Foreskin keratinocyte (primary cell): ENCODE measurements at places on chromosomes 1 and 21. TPM values are rescaled to one million over a fixed set of nuclear protein-coding genes. Genes with fewer than 3 reads are reported as not detected.

DNA sequence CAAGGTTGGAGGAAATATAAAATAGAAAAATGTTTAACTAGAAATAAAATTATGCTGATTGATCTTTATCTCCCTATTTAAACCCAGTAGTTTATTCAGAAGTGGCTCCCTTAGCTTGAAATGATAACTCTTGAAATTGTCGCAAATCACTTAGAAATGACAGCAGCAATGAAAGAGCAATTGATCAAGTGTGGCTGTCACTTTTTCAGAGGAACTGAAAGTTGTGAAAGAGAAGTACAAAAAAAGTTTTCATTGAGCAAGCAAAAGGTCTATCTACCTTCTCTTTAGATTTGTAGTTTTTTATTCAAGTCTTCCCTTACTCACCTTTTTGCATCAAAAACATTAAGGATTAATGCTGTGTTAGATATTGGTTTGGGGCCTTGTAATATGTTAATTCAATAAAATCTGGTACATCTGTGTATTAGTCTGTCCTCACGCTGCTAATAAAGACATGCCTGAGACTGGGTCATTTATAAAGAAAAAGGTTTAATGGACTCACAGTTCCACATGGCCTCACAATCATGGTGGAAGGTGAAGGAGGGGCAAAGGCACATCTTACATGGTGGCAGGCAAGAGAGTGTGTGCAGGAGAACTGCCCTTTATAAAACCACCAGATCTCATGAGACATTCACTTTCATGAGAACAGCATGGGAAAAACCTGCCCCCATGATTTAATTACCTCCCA is 48.3 kb downstream of the LRRC8C start:
- no peak for DNase-seq

Gene FPGT
- 12.9 and 16.0 TPM in 2 replicates for total RNA-seq

Gene MNDA
- not detected in 2 replicates for total RNA-seq

- DNase-seq, result no peak
These were observed 156.0 kb downstream of the TOMM20 start for GRCh38 chr1:234972411-234973191.

GRCh38 chr1:10108134-10108663 is 75.4 kb downstream of the UBE4B start:
- peak; percentile 84 for DNase-seq

GRCh38 chr1:230549625-230550024 is 92.7 kb upstream of the COG2 start:
- no peak for DNase-seq

DNA sequence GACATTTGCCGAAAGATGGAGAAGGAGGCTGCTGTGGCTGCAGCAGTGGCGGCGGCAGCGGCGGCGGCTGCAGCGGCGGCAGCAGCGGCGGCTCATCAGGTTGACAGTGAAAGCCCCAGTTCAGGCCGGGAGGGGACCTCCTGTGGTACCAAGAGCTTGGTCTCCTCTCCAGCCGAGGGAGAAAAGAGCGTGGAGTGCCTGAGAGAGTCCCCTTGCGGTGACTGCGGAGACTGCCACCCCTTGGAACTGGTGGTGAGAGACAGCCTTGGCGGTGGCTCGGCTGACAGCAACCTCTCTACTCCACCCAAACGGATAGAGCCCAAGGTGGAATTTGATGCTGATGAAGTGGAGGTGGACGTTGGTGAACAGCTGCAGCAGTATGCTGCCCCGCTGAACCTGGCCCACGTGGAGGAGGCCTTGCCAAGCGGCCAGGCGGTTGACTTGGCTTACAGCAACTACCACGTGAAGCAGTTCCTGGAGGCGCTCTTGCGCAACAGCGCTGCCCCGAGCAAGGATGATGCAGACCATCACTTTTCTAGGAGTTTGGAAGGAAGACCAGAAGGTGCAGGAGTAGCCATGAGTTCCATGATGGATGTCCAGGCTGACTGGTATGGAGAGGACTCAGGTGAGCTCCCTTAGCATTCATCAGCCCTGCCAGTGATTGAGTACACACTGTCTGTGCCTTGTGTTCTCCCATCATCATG is 6.3 kb downstream of the ZBTB8B start:
- DNase-seq, result no peak

GRCh38 chr1:248618878-248619277 is 16.0 kb downstream of the OR2T11 start:
- DNase-seq, result peak; percentile 2

GRCh38 chr1:214637722-214638458 is 34.9 kb downstream of the CENPF start:
- peak; percentile 40 for DNase-seq

GRCh38 chr1:64568171-64568450 is 98.2 kb downstream of the CACHD1 start:
- DNase-seq, result no peak

Gene ADAMTS1
- 69.7 and 71.7 TPM in 2 replicates for total RNA-seq

Gene SELENBP1
- 1.6 and 2.6 TPM in 2 replicates for total RNA-seq

- no peak for DNase-seq
These were observed 95.5 kb downstream of the DMRTB1 start for GRCh38 chr1:53554592-53555305.

Gene DCDC2B
- total RNA-seq, result not detected in 2 replicates

Gene ASAP3
- total RNA-seq, result 8.8 and 10.6 TPM in 2 replicates

DNA sequence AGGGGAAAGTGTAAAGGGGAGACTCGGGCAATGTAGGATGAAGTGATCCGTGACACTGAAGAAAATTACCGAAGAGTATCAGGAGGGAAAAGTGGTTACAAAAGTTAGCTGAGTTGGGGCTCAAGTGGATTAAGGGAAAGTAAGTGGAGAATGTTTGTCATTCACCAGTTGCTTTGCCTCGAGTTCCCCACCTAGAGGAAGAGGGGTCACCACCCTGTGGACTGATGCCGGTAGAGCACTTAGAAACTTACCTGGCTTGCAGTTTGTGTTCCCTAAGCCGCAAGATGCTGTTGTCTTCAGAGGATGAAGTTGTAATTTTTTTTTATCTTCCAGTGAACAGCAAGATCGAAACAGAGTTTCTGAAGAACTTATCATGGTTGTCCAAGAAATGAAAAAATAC is 1.0 kb downstream of the PER3 start:
- DNase-seq, result no peak

GRCh38 chr1:234683861-234684632 is 74.1 kb upstream of the IRF2BP2 start:
- peak; percentile 66 for DNase-seq

- no peak for DNase-seq
These were observed 60.3 kb downstream of the SLX9 start for GRCh38 chr21:44999972-45000636.

Gene TDRD5
- total RNA-seq, result not detected in 2 replicates

GRCh38 chr1:53891678-53892077 is 2.1 kb upstream of the YIPF1 start:
- no peak for DNase-seq

GRCh38 chr1:94651076-94651475 is 109.5 kb upstream of the F3 start:
- DNase-seq, result no peak

DNA sequence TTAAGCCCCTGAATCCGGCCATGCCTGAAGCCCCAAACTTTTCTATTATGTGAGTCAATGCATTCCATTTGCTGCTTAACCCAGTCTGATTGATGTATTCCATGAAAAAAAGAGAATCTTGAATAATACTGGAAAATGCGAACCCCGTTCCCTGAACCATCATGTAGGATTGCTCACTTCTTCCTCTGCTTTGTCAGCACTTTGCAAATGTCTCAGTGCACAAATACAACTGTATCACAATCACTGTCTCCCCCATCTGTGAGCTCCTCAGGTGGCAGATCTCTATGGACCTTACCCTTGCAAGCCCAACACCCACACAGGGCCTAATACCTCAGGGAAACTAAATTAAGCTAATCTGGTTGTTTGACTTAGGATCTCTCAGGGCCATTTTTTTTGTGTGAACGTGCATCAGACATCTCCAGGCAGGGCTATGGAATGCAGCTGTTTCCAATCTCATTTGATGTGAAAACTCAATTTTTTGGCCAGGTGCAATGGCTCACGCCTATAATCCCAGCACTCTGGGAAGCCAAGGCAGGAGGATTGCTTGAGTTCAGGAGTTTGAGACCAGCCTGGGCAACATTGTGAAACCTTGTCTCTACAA is 2.1 kb upstream of the RCAN3 start:
- DNase-seq, result no peak

GRCh38 chr1:114695430-114696058 is at the start of gene AMPD1:
Gene AMPD1 (minus strand): TSS chr1:114695546. CDS start chr1:114695471, 75 bp downstream.
- no peak for DNase-seq

Gene LENEP
- total RNA-seq, result not detected in 2 replicates

GRCh38 chr21:26847921-26848320 is 2.7 kb upstream of the ADAMTS1 start:
- no peak for DNase-seq

Gene KISS1
- total RNA-seq, result not detected in 2 replicates

Gene DTL
- 28.3 and 29.5 TPM in 2 replicates for total RNA-seq

Gene FCGR3A
- not detected in 2 replicates for total RNA-seq

DNA sequence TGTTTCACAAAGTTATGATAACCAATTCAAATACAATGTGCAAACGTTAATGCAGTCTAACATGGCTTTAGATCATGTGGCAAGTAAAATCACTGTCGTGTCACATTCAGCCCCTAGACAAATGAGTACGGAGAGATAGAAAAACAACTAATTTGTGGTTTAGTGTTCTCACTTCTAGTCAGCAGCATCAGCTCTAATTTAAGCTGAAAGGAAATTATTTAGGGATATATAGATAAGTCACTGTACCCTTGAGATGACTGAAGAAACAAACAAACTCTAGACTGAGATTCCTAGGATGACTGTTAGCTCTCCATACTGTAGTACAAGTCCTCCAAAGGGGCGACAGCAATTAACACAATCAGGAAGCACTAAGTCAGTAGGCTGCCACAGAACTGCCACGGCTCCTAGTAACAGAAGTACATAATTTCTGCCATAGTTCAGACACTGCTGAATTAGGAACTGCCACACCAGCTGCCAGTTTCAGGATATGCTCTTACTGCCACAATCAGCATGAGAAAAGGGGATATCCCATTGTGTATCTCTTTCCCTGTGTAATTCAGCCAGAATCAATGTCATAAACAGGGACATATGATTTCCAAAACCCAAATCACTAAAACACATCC is 150.4 kb upstream of the NEGR1 start:
- DNase-seq, result no peak

DNA sequence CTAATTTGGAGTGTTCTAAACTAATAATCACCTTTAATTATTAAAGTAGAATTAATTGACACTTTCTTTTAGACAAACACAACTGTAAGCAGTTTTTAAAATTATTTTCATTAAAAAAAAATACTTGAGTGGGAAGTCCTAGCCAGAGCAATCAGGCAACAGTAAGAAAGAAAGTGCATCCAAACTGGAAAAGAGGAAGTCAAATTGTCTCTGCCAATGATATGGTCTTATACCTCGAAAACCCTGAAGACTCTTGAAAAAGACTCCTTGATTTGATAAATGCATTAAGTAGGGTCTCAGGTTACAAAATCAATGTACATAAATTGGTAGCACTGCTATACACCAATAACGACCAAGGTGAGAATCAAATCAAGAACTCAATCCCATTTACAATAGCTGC is 83.0 kb upstream of the GADD45A start:
- no peak for DNase-seq

Gene RNF223
- total RNA-seq, result 0.07 TPM in 2 replicates

- no peak for DNase-seq
These were observed 37.1 kb downstream of the SNX7 start for GRCh38 chr1:98698625-98699024.

- DNase-seq, result no peak
These were observed 1034.1 kb upstream of the PRMT6 start for GRCh38 chr1:106022312-106022902.

- DNase-seq, result no peak
These were observed 3.6 kb downstream of the AJAP1 start for GRCh38 chr1:4657960-4658541.

DNA sequence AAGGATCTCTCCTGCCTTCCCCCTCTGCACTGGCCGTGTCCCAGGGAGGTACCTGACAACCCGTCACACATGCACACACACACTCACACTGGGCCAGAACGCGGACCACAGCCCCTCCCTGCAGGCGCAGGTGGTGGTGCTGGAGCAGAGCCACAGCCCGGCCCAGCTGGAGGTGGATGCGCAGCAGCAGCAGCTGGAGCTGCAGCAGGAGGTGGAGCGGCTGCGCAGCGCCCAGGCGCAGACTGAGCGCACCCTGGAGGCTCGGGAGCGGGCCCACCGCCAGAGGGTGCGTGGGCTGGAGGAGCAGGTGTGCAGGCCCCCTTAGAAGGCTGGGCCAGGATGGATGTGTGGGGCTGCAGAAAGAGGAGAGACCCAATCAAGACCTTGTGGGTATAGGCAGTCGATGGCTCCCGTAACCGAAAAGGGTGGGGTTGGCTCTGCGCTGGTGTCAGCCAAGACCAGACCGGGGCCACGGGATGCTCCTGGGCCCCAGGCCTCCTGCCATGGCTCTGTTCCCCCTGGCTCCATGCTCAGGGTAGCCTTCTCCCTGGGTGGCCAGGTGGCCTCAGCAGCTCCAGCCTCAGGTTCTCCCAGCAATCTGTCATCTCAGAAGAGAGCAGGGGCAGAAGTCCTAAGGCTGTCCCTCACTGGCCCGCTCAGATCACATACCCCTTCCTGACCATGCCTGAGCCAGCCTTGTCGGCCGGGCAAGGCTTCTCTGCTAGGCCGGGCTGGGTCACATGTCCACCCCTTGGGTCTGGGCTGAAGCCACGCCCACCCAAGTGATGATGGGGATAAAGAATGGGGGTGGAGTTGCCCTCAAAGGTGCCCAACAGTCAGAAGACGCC is 8.9 kb downstream of the MFAP2 start:
- no peak for DNase-seq

- DNase-seq, result no peak
These were observed 19.7 kb downstream of the PBX1 start for GRCh38 chr1:164578479-164579200.

Gene IVNS1ABP
- total RNA-seq, result 73.4 and 76.4 TPM in 2 replicates

- no peak for DNase-seq
These were observed 1.0 kb upstream of the CLIC6 start for GRCh38 chr21:34667761-34668160.

GRCh38 chr1:63848733-63849132 is 74.9 kb downstream of the ROR1 start:
- no peak for DNase-seq

Gene TTC24
- total RNA-seq, result not detected in 2 replicates

GRCh38 chr1:38052750-38053415 is 6.3 kb upstream of the POU3F1 start:
- no peak for DNase-seq

Gene MMP23B
- 1.2 TPM in 1 of 2 replicates, not detected in the other for total RNA-seq

- DNase-seq, result no peak
These were observed 14.0 kb downstream of the CAMK1G start for GRCh38 chr1:209597499-209597898.

DNA sequence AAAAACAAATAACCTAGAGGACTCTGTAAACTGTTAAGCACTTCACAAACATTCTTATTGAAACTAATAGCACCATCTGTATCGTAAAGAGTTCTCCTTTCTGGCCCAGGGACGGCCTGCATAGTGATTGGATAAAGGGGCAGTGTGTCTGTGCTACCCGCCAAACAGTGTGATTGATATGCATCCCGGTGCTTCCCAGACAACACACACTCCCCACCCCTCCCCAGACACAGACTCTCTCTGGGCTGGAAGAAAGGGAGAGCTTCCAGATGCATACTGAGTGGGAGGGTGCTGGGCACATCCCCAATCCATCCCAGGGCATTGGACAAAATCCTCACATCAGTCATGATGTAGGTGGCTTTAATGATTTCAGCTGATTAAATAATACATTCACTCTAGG is 3.7 kb downstream of the HSD11B1 start:
- no peak for DNase-seq

- DNase-seq, result peak; percentile 36
These were observed 8.4 kb upstream of the VCAM1 start for GRCh38 chr1:100710906-100711682.
